ENCODE measurements at places on chromosomes 4 and X.

GRCh38 chr4:55143858-55144257 is 18.5 kb upstream of the KDR start:
- no peak for DNase-seq

GRCh38 chrX:40060356-40060845 is 37.4 kb downstream of the BCOR start:
- no peak for DNase-seq

DNA sequence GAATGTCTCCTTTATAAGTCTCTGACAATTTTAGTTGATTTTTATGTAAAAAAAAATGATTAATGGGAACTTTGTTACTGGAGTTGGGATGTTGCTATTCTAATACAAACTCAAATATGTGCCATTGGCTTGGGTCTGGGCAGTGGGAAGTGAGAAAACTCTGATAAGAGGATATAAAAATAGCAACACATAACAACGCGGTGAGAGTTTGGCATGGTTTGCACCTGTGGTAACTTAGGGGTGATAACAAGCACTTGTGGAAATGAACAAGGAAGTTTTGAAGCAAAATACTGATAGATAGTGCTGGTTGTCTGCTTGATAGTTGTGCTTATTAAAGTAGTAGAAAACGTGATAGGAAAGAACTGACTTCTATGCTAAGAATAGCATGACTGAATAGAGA is 743.3 kb upstream of the AGA start:
- no peak for DNase-seq

GRCh38 chr4:96301715-96302114 is 461.8 kb downstream of the PDHA2 start:
- no peak for DNase-seq

GRCh38 chr4:158346576-158346975 is 136.3 kb downstream of the TMEM144 start:
- DNase-seq, result no peak
